ENCODE measurements at places on chromosomes 6 and 20.

DNA sequence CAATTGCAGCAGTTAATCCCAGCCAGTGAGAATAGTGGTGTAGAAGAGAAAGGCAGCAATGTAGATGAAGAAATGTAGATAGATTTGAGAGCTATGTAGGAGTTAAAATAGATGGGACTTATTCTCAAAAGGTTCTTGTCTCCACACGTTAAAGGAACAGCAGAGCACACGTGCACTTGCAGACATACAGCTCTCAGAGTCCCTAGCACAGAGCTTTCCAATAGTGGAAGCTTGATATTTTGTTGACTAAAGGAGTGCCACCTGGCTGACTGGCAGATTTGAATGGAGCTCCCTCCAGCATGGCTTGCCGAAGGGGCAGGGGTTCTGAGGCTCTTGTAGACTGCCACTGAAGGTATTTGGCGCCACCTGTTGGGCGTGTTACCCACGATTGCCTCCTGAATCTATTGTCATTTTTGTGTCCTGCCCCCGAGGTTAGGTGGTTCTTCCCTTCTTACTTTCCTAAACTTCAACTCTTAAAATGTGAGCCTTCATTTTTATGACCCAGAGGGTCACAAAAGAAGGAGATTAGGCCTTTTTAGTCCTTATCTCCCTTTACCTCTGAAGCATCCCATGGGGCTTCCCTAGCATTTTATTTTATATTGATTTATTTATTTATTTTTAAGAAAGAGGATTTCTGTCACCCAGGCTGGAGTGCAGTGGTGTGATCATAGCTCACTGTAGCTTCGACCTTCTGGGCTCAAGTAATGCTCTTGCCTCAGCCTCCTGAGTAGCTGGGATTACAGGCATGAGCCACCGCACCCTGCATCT lies 16.4 kb downstream of the BRD2 start:
- peak; percentile 87 for DNase-seq

GRCh38 chr6:137707590-137708360 lies 159.3 kb upstream of the TNFAIP3 start:
- DNase-seq, result peak; percentile 39

- no peak for DNase-seq
Observed at GRCh38 chr6:4258733-4259132, 123.4 kb upstream of the ECI2 start.

DNA sequence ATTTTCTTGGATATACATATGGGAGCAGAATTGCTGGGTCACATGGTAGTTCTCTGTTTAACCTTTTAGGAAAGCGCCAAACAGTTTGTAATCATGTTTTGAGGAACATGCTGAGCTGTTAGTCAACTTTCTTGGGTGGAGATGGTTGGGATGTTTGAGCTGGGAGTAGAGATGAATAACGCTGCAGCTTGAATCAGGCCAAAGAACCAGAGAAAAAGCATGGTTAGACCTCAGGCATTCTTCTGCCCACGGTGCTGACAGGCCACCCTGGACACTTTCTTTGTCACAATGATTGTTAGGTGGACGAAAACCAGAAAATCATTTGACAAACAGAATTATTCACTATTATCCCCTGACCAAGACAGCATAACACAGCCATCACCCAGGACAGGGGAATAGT lies 66.8 kb downstream of the PRDM1 start:
- DNase-seq, result no peak

All from DMS79 treated with DMSO at 0.1 percent for 48 hours (cell line).